ENCODE measurements at places on chromosomes 11 and 22.

DNA sequence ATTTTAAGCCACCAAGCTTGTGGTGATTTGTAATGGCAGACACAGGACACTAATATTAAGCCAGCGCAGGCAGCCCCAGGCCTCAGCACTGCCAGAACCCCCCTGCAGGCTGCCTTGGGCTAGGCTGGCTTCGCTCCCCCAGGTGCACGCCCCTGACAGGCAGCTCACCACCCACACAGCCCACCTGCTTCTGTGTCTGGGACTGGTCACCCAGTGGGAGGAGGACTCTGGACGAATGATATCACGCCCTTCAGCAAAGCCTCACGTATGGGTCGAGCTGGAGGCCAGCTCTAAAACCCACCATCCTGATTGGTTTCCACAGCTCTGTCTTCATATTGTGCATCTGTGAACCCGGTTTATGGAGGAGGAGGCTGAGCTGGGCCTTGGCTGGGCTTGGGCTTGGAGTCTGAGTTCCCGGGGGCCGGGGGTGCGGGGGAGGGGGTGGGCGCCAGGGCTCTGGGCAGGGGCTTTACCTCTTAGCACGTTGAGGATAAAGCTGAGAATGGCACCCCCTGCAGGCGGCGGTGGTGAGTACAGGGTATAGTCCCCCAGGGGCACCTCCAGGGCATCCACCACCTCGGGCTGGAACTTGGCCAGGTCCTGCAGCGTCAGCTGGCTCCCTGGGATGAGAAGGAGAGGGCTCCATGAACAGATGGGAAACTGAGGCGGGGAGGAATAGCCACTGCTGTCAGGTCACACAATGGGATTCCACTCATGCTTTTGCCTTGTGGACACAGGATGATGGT is 13.8 kb downstream of the GGT5 start:
- DNase-seq: no peak

GRCh38 chr11:125141686-125142535 is 22.6 kb upstream of the PKNOX2 start:
- peak; percentile 8 for DNase-seq

DNA sequence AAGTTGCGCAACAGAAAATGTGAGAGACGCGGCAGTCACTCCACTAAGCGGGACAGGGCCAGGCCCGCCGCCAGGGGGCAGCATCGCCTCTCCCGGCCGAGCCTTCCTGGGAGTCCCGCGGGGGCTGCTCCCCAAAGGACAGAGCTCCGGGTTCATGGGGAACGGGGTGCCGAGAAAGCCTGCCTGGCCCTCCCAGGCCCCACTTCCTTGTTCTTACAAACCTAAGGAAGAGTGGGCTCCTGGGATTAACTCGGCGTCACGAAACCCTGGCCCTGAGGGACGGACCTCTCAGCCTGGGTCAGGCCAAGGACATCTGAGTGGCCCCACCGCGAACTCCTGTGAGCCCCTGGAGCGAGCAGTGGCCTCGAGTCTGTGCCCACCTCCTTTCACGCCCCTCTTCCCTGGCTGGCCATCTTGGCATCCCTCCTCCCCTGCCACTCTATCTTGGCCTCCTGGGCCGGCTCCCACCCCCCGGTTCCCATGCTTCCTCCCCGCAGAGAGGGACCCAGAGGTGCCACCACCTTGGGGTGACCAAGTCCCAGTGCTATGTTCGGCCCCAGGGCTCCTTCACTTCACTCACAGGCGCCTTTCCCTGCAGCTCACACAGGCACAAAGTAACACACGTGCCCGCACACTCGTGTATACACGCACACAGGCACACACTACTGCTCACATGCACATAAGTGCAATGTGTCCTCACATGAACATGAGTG is 99.9 kb upstream of the FGF3 start:
- peak; percentile 53 for DNase-seq

- no peak for DNase-seq
Observed at GRCh38 chr22:43039800-43040199, 24.9 kb upstream of the PACSIN2 start.

DNA sequence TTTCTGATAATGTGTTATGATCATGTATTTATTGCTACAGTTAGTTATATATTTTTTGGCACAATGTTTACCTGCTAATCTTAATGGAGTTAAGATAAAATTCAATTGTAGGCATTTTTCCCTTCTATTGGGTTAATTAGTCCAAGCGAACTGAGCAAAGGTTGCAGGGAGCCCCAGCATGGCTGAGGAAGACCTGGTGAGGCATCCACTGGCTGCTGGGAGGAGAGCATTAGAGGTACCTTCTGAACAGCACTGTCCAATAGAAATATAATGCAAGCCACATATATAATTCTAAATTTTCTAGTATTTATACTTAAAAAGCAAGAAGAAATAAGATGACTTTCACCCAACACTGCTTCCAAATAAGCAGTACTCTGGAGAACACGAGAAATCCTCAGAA is 689 bp upstream of the TMEM126A start:
- DNase-seq: no peak

GRCh38 chr11:20075627-20076026 is 84.6 kb downstream of the DBX1 start:
- DNase-seq: no peak

- no peak for DNase-seq
Observed at GRCh38 chr11:119889111-119889510, 160.1 kb upstream of the NECTIN1 start.

- DNase-seq: peak; percentile 93
Observed at GRCh38 chr11:85718991-85719807, 33.2 kb upstream of the CCDC89 start.

GRCh38 chr11:86483940-86484794 is 109.5 kb downstream of the CCDC81 start:
- DNase-seq: peak; percentile 80

GRCh38 chr22:36923131-36923788 is 9.8 kb downstream of the CSF2RB start:
- no peak for DNase-seq

DNA sequence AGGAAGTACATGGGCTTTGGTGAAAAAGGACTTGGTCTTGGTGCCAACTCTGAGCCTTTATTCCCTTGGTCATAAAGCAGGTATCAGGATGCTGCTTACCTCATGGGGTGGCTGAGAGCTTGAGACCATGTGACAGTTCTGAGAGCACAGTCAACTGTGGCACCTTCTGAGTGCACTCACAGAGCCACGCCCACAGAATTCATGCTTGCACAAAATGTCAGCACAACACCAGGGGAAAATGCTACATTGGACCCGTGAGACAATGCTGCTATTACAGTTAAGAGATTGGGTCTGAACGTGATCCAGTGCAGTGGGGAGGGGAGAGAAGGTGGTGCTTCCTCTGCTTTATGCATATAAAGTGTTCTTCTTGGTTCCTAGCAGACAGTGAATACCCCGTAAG is 79.5 kb upstream of the SPON1 start:
- DNase-seq: no peak

- DNase-seq: no peak
Observed at GRCh38 chr11:12408156-12408770, 30.9 kb downstream of the PARVA start.

GRCh38 chr11:120134931-120135228 is 3.0 kb downstream of the TRIM29 start:
- no peak for DNase-seq

DNA sequence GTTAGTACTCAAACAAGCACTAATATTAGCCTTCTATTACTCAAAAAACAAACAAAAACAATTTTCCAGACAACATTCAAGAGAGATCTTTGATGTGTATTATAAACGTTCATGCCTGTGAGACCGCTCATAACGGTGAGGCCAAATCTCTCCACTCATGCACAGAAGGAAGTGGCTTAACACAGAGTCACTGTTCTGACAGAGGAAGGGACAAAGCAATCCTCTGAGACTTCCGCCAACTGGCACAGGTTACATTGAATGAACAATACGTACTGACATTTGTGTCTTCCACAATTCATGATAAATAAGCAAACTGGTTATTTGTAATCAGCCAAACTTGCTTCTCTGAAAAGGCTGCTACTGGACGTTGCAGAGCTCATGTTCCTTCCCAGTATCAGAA is 30.5 kb downstream of the CHKA start:
- DNase-seq: peak; percentile 19

DNA sequence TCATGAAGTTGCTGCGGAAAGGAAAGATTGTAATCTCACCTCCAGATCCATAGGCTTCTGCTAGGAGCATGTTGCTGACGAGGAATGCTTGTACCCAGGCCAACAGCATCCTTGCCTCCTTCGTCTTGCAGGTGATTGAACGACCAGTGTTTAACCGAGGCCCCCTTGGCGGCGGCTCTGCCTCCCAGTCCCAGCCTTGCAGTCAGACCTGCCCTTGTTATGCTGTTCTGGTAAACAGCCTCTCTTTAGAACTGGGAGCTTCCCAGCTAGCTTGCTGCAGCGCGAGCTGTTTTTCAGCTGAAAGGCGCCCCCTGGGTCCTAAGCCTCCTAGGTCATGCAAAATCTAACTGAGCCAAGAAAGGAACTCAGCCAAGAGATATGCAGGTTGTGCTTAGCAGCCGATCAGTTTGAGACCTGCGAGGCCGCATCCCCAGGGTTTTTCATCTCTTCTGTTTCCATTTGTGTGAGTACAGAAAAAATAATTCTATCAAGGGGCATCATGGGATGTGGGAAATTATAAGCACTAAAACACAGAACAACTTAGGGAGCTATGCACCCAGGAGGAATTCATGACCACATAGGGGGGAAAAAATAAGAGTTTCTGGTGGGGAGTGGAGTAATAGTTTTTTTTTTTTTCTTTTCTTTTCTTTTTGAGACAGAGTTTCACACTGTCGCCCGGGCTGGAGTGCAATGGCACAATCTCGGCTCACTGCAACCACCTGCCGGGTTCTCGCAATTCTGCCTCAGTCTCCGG is at the start of gene PIK3IP1:
Gene PIK3IP1, minus strand, starts transcription at position 253 of the 754 bp plus-strand sequence. Its CDS starts 144 bp downstream, at position 109.
- peak; percentile 95 for DNase-seq

DNA sequence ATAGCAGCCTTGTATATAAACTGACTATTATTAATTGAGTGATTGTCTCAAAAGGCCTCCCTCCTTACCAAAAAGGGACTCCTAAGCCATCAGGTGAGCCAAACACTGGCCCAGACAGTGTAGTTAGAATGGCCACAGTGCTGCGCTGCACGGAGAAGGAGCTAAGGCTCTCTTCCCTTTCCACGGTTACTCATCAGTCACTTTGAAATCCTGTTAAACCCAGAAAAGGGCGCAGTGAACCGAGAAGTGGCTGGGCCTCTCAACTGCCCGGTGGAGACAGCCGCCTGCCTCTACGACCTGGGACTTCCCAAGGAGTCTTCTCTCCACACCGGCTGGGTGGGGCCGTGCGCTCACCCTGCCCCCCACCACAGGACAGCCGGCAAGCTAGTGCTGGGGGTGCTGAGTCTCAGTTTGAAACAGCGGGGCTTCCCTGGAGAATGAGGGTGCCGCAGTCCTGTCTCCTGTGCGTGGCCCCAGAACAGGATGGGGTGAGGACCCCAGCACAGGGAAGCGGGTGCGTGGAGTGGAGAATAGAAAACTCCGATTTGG is 1.3 kb downstream of the MYH9 start:
- DNase-seq: peak; percentile 61

- DNase-seq: no peak
Observed at GRCh38 chr11:33211153-33211552, 46.0 kb upstream of the HIPK3 start.

DNA sequence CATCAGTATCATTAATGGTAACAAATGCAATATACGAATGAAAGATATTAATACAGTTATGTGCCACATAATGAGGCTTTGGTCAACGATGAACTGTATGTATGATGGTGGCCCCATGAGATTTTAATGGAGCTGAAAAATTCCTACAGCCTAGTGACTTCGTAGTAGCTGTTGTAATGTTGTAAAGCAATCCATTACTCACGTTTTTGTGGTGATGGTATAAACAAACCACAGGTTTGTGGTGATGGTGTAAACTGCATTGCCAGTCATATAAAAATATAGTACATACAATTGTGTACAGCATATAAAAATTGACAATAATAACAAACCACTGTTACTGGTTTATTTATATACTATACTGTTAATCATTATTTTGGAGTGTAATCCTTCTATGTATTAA is 27.4 kb upstream of the GRIA4 start:
- peak; percentile 9 for DNase-seq

DNA sequence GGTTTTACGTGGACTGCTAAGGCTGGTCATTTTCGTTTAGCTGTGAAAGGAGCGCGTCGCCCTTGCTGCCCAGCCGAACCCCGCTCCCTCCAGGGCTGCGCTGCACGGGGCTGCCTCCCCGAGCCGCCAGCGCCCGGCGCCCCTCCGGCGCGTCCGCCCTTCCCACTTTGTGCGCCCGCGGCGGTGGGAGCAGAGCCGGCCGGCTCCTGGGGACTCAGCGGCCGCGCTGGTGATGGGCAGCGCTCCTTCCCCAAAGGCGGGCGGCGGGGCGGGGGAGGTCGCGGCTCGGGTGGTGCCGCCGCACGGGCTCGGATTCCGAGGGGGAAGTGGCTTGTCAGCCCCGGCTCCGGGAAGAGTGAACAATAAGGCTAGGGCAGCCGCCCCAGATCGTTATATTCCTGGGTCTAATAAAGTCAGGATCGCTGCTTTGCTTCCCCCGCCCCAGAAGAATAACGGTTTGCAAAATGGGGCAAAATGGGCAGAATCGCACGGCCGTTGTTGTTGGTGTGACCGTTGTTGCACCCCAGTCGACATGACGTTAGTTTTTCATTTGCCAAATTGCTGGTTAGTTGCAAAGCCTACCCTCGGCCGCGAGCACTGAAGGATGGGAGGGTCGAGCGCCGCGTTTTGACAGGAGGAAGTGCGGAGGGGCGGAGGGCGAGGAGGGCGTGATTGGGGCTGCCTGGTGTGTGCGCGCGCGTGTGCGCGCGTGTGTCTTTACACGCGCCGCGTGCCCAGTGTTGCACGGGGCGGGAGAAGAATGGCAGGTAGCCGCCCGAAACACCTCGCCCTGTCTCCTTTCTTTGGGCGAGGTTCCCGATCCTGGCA is 745 bp downstream of the NCAM1 start:
- peak; percentile 23 for DNase-seq

GRCh38 chr11:8732748-8733241 is 50.2 kb downstream of the RPL27A start:
- peak; percentile 72 for DNase-seq

GRCh38 chr11:65589444-65590239 is 6.0 kb downstream of the KCNK7 start:
- DNase-seq: no peak

DNA sequence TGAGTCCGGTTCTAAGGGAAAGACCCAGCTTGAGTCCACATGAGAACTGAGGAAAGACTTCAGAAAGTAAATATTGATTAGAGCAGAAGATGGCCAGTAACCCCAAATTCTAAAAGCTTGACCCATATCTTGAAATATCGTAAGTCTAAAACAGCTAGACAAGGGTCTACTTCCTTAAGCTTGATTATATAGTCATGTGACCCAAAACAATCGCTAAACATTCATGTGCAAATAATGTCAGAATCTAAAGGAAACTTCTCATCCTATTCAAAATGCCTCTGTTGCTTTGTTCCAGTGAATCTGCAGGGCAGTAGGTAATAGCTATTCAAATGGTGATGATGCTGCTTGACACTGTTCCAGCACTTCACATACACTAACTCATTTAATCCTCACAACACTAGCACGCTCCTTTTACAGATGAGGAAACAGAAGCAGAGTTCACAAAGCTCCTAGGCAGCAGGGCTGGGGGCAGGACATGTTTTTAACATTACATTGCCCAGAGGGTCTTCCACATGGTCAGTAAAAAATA is 52.6 kb downstream of the TCF20 start:
- peak; percentile 47 for DNase-seq

Measured in iris pigment epithelial cell (primary cell).